ENCODE measurements at places on chromosomes 11 and 22. TPM values are rescaled to one million over a fixed set of nuclear protein-coding genes. Genes with fewer than 3 reads are reported as not detected.

DNA sequence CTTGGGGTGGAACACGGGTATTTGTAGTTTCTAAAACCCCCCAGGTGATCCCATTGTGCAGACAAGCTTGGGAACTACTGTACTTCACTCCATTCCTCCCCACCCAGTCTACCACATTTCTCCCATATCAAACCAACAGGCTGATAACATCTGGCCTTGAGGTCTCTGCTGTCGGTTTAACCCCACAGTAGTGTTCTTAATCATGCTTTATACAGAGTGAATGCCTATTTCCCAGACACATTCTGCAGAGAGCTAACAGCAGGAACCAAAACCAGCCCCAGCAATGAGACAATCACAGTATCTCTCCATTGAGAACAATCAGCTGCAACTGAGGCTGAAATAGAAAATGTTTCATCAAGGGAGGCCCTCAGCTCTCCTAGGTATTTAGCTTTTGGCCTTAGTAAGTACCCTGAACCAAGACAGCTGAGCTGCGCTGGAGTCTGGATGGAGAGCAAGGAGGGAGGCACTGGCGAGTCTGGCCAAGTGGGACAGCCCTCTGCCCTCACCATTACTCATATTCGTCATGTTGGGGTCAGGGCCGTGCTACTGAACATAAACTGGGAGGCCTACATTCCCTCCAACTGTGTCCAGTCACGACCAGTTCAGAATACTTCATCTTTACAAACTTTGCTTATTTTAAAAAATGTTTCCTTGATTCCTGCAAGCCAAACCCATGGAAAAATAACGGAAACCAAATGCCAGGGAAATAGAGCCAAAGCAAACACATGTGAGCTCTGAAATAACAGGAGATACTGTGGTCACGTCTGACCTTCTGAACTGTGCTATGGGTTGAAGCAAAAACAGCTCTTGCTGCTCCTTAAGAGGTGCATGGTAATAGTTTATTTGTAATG, 81.0 kb downstream of the CCDC34 start:
- H3K27ac ChIP-seq = peak overlapping the region; percentile 11
- H3K36me3 ChIP-seq = no peaks in the 10 kb centered on the region
- no peaks in the 10 kb centered on the region for H3K27me3 ChIP-seq
- H3K4me1 ChIP-seq = peaks cover 6% of the 10 kb centered on the region
- no peak overlapping the region for H3K4me3 ChIP-seq

DNA sequence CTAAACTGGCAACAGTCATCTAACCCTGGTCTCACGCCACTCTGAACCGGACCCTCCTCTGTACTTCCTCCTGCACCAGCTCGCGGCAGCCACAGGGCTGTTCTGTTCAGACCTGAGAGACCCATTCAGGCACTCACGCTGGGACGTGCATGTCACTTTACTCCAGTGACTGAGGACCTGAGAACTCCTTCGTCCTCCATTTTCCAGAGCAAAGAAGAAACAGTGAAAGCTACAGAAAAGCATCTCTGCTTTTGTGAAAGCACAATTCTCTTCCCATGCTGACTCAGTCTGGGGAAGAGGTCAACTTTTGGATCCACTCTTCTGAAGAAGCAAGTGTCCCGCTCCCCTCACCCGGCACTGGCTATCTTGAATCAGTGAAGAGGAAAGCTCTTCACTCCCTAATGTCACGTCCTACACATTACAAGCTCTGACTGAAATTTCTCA, 24.5 kb downstream of the PISD start:
- no peaks in the 10 kb centered on the region for H3K36me3 ChIP-seq
- H3K4me3 ChIP-seq = peak overlapping the region; percentile 47
- H3K27me3 ChIP-seq = no peaks in the 10 kb centered on the region
- H3K4me1 ChIP-seq = peaks cover 35% of the 10 kb centered on the region
- H3K27ac ChIP-seq = peak overlapping the region; percentile 84

- no peak overlapping the region for H3K4me3 ChIP-seq
- H3K36me3 ChIP-seq = peaks cover 9% of the 10 kb centered on the region
- no peak overlapping the region for H3K27ac ChIP-seq
- no peaks in the 10 kb centered on the region for H3K27me3 ChIP-seq
Measured at GRCh38 chr22:31569126-31569525, 72.8 kb downstream of the SFI1 start.

The FLRT1 gene
- not detected for total RNA-seq

- H3K4me1 ChIP-seq = no peaks in the 10 kb centered on the region
- H3K4me3 ChIP-seq = no peak overlapping the region
- DNase-seq = no peak
- H3K27ac ChIP-seq = no peak overlapping the region
- no peaks in the 10 kb centered on the region for H3K27me3 ChIP-seq
Measured at GRCh38 chr22:26737262-26737661, 79.9 kb downstream of the MIAT start.

DNA sequence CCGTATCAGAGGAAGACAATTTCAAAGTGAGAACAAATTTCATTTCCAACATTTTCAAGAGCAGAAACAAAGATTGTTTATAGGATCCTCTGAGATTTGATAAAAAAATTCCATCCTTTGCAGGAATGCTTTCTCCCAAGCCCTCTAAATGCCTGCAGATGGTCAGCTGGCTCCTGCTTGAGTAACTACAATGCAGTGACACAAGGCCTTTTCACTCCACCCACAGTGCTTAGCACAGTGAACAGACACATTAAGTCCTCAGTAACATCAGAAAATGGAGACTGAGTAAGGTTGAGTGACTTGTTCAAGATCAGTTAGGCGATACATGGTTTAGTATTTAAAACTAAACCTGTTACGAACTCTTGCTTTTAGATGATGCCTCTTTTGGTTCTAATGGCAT, 527.1 kb upstream of the CCDC90B start:
- no peak overlapping the region for H3K4me3 ChIP-seq
- no peak for DNase-seq
- H3K36me3 ChIP-seq = no peaks in the 10 kb centered on the region
- no peaks in the 10 kb centered on the region for H3K27me3 ChIP-seq
- no peaks in the 10 kb centered on the region for H3K4me1 ChIP-seq

The ISX gene
- not detected for total RNA-seq

The CARD18 gene
- not detected for total RNA-seq

The PRODH gene
- 60.9 TPM for total RNA-seq

GRCh38 chr11:80186692-80187091, 745.9 kb upstream of the TENM4 start:
- H3K27ac ChIP-seq = no peak overlapping the region
- no peaks in the 10 kb centered on the region for H3K27me3 ChIP-seq
- H3K4me1 ChIP-seq = no peaks in the 10 kb centered on the region
- no peak overlapping the region for H3K4me3 ChIP-seq
- H3K36me3 ChIP-seq = no peaks in the 10 kb centered on the region

The SPTBN2 gene
- 8.1 TPM for total RNA-seq

DNA sequence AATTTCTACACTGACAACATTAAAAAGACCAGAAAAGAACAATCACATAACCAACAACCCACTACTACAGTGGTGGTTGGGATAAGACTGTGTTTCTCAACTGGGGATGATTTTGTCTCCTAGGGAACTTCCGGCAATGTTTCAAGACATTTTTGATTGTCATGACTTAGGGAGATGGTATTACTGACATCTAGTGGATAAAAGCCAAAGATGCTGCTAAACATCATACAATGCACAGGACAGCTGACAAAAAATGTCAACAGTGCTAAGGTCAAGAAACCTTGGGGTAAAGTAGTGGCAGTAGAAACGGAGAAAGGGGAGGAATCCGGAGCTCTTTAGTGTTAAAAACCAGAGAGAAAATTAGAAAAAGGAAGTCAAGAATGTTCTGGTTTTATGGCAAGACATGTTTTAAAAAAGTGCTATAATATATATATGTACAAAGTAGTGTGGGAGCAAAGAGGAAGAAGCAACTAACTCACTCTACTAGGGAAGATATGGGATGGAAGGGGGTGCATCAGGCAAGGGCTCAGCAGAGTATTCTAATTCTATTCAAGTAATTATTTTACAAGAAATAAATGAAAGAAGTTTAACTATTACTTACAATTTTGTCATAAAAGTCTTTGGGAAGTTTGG, 37.2 kb downstream of the CKAP5 start:
- DNase-seq = no peak
- H3K27me3 ChIP-seq = no peaks in the 10 kb centered on the region
- H3K27ac ChIP-seq = no peak overlapping the region
- no peaks in the 10 kb centered on the region for H3K4me1 ChIP-seq

DNA sequence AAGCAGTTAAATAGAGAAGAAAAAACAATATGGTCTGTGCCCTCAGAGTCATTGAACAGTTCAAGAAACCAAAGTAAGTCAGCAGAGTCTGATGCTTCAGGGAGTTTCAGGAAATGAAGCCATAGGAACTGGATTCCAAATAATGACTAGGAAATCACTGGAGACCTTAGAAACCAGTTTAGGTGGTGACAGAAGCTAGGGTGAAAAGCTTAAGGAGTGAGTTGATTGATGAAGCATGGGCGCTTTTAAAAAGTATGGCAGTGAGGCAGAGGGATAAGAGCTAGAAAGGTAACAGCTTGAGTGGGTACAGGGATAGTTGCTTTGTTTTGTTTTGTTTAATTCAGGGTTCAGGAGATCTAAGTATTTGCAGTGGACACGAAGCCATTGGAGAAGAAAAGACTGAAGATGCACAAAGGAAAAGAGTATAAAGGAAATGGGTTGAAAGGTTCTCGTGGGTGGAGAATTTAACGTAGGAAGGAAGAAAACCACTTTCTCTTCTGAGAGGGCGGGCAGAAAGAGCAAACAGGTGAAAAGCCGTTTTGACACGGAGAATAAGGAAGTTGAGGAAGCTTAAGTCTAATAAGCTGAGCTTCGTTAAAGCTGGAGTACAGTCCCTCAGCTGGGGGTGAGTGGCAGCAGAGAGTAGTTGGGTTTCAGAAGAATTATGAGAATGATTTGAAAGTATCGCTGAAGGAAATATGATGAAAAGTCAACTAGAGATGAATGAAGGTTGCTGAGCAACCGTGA, 14.8 kb downstream of the SGSM3 start:
- H3K4me1 ChIP-seq = peaks cover 20% of the 10 kb centered on the region
- H3K36me3 ChIP-seq = no peaks in the 10 kb centered on the region
- H3K27me3 ChIP-seq = no peaks in the 10 kb centered on the region
- peak overlapping the region; percentile 31 for H3K27ac ChIP-seq
- no peak overlapping the region for H3K4me3 ChIP-seq

DNA sequence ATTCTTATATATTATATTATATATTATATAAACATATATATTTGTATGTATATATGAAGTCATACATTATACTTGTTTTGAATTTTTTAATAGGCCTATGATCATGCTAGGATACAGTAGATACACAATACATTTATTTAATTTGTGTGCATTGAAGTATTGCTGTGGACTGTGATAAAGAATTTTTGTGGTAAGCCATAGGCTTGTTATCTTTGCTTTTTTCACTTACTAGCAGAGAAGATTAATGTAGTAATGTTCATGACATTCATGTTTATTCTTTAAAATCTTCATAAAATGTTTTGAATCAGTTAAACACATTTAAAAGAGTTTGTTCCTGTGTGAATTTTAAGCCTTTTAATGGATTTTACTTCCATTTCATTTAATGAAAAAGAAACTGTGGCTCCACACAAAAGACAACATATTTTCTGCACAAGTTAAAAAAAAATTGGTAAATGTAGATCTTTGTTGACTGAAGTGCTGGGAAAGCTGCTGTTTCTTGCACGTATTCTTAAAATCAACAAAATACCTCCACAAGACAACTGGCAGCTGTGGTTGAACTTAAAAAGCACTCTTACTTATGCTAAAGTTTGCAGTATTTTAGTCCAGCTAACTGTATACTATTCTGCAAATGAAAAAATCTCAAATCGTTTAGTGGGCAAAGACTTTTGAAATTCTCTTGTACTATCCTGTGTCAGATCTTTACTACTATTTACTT, 156.2 kb downstream of the TMEM135 start:
- no peak overlapping the region for H3K27ac ChIP-seq
- no peaks in the 10 kb centered on the region for H3K36me3 ChIP-seq
- no peaks in the 10 kb centered on the region for H3K4me1 ChIP-seq
- H3K4me3 ChIP-seq = no peak overlapping the region
- H3K27me3 ChIP-seq = no peaks in the 10 kb centered on the region

The PRR5L gene
- 24.5 TPM for total RNA-seq

DNA sequence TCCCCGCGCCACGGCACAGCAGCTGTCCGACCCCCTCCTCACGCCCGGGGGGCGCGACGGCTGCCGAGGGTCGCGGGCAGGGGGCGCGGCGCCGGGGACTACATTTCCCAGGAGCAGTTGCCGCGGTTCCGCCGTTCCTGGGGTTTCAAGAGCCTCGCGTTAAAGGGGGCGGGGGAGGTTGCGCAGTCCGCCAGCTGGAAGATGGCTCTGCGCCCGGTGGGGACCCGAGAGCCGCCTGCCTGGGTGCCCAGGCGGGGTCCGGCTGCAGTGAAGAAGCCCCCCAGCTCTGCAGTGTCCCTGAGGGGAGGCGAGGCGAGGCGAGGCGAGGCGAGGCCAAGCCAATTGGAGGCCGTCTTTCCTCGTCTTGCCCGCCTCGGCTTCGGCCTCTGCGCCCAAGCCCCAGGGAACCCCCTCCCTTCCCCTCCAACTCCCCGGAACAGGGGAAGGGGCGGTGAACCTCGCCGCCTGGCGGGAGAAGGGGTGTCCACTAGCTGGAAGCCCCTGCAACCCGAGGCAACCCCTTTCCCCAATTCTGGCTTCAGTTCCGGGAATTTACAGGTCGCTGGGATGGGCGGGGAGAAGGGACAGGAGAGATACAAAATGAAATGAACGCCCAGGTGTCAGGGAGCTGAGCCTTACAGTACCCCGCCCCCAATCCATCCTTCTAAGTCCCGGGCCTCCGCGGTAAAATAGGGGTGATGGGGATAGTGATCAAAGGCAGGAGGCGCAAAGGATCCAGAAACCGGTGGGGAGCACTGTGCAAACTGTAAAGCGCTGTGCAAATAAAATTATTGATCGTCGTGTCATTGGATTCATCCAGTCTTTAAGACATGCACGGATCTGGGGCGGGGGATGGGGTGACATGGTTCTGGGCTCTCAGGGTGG, 5.2 kb upstream of the GCAT start:
- no peaks in the 10 kb centered on the region for H3K36me3 ChIP-seq
- H3K27me3 ChIP-seq = no peaks in the 10 kb centered on the region
- peak overlapping the region; percentile 70 for H3K4me3 ChIP-seq
- H3K27ac ChIP-seq = peak overlapping the region; percentile 77

DNA sequence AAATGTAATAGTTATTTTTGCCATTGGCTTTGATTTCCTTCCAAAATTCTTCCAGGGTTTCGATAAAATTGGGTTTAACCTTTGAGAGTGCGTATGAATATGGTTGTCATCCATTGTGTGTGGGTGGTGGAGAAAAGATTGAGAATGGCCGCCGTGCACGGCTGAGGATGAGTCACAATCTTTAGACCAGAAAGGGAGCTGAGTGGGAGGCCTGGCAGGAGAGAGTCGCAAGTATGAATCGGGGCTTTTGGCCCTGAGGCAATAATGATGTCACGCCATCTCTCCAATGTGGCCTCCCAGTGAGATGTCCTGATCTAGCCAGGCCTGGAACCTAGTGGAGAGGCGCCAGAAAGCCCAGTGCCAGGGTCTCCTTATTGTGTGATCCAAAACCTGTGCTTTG, 33.1 kb upstream of the SMPD1 start:
- DNase-seq = no peak
- H3K27me3 ChIP-seq = no peaks in the 10 kb centered on the region
- no peak overlapping the region for H3K4me3 ChIP-seq
- H3K36me3 ChIP-seq = no peaks in the 10 kb centered on the region
- H3K27ac ChIP-seq = no peak overlapping the region
- peaks cover 15% of the 10 kb centered on the region for H3K4me1 ChIP-seq

- peak overlapping the region; percentile 80 for H3K27ac ChIP-seq
- H3K36me3 ChIP-seq = no peaks in the 10 kb centered on the region
- DNase-seq = no peak
- H3K27me3 ChIP-seq = no peaks in the 10 kb centered on the region
Measured at GRCh38 chr11:96337541-96338431, 5.2 kb downstream of the MAML2 start.

GRCh38 chr11:13772223-13773046, 104.0 kb downstream of the FAR1 start:
- no peak overlapping the region for H3K27ac ChIP-seq
- no peak for DNase-seq
- H3K36me3 ChIP-seq = no peaks in the 10 kb centered on the region
- no peaks in the 10 kb centered on the region for H3K27me3 ChIP-seq

Measured in upper lobe of right lung (tissue), 1 donor.